ENCODE measurements at places on chromosomes 16 and 17.

DNA sequence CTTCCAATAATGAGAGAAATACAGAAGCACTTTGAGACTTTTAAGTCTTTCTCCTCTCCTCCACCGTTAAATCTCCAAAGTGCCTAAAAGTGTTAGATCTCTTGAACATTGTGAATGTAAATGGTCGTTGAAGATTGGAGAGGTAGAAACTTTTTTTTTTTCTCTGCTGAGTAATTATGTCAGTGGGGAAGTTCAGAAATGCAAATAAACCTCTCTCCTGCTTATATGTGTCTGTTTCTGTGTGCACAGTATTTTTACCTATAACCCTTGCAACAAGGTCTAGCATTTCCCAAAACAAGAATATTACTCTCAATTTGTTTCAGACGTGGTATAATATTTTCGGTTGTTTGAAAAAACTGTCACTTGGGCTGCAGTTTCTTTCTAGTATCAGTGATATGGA is 833.6 kb upstream of the CDH8 start:
- DNase-seq = no peak

DNA sequence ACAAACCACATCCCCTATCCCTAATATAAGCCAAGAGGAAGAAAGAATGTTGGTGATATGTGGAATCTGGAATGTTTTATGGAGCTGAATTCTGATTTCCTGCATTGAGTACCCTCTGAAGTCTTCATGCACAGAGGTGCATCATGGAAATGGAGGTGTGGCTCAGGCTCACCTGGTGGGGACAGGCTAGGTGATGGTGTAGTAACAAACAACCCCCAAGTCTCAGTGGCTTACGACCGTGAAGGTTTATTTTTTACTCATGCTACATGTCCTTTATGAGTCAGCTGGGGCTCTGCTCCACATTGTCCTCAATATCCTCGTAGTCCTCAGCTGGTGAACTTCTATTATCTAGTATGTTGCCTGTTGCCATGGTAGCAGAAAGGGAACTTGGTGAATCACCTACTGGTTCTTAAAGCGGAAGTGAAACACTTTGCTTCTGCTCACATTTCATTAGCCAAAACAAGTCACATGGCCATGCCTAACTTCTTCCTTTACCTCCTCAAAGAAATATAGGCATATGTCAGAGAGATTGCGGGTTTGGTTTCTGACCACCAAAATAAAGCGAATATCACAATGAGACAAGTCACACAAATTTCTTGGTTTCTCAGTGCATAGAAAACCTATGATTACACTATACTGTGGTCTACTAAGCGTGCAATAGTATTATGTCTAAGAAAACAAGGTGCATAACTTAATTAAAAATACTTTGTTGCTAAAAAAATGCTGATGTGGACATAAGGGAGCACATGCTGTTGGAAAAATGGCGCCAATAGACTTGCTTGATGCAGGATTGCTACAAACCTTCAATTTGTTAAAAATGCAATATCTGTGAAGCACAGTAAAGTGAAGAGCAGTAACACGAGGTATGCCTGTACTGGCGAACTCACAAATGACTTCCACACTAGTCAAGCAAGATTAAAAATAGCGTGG is at the start of gene PMFBP1:
TSS of gene PMFBP1 (minus strand) at position 51 of the 930 bp plus-strand sequence. CDS start 947 bp downstream, outside the sequence.
- DNase-seq = no peak

DNA sequence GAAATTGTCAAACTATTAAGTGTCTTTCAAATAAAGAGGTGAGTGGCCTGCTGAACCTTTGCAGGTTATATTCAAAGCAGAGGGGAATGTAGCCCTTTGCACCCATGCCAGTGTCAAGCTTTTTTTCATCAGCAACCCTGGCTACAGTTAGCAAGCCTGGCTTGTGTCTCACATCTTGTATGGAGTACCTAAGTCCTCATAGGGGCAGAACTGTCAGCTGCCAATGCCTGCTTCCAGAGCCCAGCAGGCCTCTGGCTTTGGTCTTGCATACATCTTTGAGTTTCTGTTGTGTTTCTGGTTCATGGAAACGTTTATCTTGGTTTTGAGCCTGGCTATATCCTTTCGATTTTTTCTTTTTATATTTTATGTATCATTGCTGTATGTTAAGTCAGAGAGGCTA is 26.8 kb downstream of the REXO5 start:
- DNase-seq = no peak

DNA sequence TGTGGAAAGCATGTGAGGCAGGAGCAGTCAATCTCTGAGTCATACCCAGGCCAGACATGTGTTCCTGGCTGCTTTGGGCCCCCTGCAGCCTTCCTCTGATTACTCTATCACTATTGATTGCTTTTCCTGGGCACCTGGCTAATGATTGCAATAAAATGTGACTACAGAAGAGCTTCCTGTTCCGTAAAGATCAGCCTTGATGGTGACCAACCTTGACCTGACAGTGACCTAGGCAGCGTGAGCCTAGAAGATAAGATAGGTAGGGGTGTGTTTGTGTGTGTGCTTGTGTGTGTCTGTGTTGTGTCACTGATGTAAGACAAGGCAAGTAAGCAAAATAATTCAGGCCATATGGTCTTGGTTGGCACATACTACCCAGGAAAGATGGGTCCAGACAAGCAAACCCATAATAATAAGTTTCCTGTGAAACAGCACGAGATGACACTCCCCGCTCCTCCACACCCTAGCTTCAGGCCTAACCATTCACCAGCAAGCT is 367.7 kb upstream of the CDH11 start:
- no peak for DNase-seq

DNA sequence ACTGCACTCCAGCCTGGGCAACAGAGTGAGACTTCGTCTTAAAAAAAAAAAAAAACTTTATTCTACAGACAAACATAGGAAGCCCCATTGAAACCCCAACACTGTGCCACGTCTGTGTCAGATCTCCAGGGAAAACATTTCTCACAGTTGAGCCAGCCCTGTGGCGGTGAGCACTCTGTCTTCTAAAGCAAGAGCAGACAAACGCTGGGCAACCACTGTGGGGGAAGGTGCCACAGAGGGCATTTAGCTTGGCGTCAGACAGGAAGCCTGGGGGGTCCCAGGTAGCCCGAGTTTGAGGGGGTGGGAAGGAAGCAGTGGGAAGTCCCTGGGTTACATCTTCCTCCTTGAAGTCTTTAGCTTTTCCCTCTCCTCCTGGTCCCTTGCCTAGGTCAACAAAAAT is 16.0 kb downstream of the C17orf100 start:
- DNase-seq = no peak

DNA sequence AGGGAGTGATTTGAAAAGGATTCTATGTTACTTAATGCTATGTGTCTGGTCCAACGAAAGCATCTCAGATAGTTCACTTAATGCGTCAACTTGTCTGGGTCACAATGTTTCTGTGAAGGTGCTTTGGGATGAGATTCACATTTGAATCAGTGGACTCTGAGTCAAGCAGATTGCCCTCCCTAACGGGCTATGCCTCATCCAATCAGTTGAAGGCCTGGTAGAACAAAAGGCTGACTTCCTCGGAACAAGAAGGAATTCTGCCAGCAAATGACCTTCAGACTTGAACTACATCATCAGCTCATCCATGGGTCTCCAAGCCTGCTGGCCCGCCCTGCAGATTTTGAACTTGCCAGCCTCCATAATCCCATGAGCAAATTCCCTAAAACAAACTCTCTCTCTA is 15.2 kb downstream of the EMP2 start:
- DNase-seq = no peak

DNA sequence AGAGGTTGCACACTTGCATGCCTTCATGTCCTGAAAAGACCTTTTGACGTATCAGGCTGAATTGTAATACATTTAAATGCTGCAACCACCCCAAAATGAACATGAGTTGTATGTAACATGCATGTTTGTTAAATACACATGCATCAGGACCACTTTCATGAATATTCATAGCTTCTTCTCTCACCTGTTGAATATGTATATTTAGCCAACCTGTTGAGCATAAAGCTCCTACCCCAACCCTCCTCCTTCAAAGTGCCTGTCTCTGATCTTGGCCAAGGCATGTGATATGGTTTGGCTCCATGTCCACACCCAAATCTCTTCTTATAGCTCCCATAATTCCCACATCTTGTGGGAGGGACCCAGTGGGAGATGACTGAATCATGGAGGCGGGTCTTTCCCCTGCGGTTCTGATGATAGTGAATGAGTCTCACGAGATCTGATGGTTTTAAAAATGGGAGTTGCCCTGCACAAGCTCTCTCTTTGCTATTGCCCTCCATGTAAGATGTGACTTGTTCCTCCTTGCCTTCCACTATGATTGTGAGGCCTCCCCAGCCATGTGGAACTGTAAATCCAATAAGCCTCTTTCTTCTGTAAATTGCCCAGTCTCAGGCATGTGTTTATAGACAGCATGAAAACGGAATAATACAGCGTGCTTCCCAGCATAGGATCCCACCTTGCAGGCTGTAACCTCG is 3.8 kb upstream of the CRYM start:
- no peak for DNase-seq

GRCh38 chr16:12771341-12771798 is 32.3 kb downstream of the CPPED1 start:
- no peak for DNase-seq

- no peak for DNase-seq
Measured at GRCh38 chr16:12186774-12187335, 210.3 kb downstream of the SNX29 start.

DNA sequence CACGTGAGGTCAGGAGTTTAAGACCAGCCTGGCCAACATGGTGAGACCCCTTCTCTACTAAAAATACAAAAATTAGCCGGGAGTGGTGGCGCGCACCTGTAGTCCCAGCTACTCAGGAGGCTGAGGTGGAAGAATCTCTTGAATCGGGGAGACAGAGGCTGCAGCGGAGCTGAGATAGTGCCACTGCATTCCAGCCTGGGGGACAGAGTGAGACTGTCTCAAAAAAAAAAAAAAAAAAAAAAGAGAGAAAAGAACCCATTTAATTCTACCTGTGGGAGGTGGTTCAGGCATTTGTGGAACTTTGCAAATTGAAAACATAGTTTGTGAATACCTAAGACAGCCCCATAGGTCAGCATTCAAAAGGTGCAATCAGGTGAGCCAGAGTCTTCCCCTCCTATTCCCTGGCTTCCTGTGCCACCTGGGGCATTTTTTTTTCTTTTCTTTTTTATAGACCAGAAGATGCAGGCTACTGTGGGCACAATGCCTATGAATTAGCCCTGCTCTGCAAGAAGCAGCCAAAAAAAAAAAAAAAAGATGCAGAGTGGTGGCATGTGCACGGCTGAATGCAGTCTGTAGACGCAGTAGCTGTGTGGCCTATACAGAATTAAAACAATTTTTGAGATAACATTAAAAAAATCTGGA is 9.1 kb upstream of the SOCS3 start:
- no peak for DNase-seq

DNA sequence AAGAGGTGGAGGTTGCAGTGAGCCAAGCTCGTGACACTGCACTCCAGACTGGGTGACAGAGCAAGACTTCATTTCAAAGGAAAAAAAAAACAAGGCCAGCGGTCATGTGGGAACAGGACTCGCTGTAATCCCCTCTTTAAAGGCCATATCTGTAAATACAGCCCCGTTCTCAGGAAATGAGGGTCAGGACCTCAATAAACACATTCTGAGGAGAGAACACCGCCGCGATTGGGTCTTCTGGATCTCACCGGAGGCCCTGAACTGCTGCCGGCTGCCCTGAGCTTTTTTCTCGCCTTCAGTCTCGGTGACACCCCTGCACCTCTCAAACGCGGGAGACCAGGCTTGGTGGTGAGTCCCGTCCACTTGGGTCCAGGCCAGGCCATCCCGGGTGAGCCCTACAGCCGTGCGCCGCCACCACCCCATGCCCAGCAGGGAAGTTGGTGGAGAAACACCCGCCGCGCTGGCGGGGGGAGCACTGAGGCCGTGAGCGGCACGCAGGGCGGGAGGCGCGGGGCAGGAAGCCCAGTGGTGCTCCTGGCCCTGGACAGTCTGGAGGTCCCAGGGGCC is 28.4 kb downstream of the SLC25A10 start:
- DNase-seq = peak; percentile 82

- DNase-seq = no peak
Measured at GRCh38 chr16:50195756-50196155, 42.6 kb downstream of the TENT4B start.

- peak; percentile 74 for DNase-seq
Measured at GRCh38 chr16:67161595-67162058, 1.9 kb downstream of the FBXL8 start.

DNA sequence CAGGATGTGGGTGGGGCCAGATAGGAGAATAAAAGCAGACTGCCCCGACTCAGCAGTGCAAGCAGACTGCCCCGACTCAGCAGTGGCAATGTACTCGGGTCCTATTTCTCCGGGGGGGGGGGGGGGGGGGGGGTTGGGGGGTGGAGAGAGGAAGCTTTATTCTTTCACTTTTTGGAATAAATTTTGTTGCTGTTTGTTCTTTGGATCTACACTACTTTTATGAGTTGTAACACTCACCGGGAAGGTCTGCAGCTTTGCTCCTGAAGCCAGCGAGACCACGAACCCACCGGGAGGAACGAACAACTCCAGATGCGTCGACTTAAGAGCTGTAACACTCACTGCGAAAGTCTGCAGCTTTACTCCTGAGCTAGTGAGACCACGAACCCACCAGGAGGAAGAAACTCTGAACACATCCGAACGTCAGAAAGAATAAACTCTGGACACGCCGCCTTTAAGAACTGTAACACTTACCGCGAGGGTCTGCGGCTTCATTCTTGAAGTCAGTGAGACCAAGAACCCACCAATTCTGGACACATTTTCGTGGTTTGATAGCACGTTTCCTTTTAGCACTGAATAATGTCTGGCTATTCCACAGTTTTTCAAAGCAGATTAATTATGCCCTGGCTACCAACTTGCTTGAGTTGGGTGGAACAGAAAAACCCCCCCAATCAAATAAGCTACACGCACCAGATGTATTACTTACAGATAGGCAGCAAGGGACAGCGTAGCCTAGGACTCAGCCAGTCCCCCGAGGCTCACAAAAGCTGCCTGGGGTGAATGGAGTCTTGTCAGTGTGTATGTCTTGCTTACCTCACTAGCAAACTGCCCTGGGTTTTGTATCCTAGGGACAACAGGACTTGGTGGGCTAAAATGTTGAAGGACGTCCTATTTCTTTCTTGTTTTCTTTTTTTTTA is 11.9 kb downstream of the FZD2 start:
- no peak for DNase-seq

GRCh38 chr17:63641692-63642448 is 19.7 kb downstream of the MAP3K3 start:
- DNase-seq = no peak

GRCh38 chr17:32609085-32609484 is 122.3 kb downstream of the CDK5R1 start:
- DNase-seq = peak; percentile 42

GRCh38 chr17:31411707-31412285 is 20.3 kb downstream of the RAB11FIP4 start:
- no peak for DNase-seq

GRCh38 chr16:54976651-54977200 is 46.1 kb downstream of the IRX5 start:
- peak; percentile 61 for DNase-seq

- DNase-seq = no peak
Measured at GRCh38 chr17:28498652-28499363, 7.3 kb upstream of the FOXN1 start.

- peak; percentile 41 for DNase-seq
Measured at GRCh38 chr17:76491271-76492122, 9.7 kb downstream of the RHBDF2 start.

GRCh38 chr17:41786227-41787020 is at the start of gene JUP:
TSS of gene JUP (minus strand) at chr17:41786711. CDS start at chr17:41771854, 14,857 bp downstream.
- peak; percentile 100 for DNase-seq

- no peak for DNase-seq
Measured at GRCh38 chr17:49845321-49845720, 2.5 kb downstream of the TAC4 start.

GRCh38 chr16:11870399-11870798 is 19.1 kb upstream of the RSL1D1 start:
- no peak for DNase-seq
